ENCODE measurements at places on chromosomes 4 and X.

DNA sequence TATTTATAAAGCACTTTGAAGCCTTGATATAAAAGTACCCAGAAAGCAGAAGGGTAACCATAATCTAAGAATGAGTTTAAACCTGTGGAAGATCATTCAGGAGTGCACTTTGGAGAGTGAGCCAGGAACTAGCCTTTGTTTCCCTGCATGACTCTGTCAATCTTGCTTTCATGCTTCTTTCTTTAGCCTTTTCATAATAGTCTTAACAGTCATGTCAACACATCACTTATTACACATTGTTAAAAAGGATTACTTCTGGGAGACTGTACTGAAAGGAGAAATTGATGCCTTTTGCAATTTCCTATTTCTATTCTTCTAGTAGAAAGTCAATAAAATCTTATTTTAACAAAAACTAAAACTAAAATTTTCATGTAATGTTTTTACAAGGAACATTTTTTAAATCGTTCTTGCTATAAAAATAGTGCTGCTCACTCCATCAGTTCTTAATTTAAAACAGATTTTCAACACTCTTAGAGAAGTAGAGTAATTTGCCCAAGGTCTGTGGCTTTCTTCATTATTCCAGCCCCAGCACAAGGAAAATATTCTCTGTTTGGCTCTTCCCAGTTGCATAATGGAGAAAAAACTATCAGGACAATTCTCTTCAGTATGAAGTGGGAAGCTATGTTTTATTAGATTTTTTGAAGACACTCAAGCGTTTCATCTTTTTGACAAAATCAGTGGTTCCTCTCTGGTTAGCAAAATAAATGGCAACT is 35.4 kb upstream of the SPP1 start:
- DNase-seq = no peak

- no peak for DNase-seq
These were observed 23.8 kb downstream of the RNF175 start for GRCh38 chr4:153735906-153736461.

DNA sequence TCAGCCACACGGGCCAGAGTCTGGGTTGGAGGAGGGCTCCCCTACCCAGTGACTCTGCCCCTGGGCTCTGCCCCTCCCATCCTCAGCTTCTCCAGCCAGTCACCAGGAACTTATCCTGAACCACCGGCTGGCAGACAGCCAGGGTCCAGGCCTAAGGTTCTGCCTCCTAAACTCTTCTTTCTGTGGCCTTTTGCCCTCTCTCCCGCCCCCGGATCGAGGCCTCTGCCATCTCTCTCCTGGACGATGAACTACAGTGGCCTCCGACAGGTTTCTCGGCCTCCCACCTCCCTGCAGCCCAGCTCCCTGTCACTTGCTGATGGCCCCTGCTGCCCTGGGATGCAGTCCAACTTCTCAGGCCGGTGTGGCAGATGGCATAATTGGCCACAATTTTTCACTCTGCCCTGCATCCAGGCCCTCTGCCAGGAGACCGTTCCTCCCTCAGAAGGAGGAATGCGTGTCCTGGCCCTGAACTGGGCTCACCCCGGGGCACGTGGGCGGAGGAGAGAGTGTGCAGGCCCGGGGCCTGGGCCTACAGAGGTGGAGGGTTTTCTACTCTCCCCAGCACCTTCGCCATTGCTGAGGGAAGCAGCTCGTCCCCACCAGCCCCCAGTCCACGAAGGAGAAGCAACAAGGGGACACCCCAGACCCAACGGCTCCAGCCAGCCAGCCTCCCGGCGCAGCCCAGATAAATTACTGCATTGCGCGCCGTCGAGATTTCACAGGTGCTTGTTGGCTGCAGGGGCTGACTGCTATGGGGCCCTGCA is 81.9 kb upstream of the LRPAP1 start:
- DNase-seq = no peak

- DNase-seq = no peak
These were observed 103.4 kb downstream of the CEP44 start for GRCh38 chr4:174387143-174387542.

GRCh38 chr4:44522761-44523445 is 74.3 kb upstream of the KCTD8 start:
- no peak for DNase-seq

DNA sequence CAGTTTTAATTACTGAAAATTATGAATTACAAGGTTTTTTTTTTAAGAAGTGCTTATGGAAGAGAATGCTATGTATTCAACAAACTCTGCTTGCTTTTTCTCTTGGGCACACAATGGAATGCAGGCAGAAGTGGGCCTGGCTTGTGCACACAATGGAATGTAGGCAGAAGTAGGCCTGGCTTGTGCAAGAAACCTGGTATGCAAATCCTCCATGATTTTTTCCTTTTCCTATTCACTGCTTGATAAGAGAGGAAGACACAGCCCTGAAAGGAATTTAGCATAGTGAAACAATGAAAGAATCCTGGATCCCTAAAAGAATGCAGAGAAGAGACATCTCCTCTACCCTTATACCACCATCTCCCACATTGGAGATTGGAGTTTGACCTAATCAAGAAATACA is 138.4 kb downstream of the COL25A1 start:
- DNase-seq = no peak

DNA sequence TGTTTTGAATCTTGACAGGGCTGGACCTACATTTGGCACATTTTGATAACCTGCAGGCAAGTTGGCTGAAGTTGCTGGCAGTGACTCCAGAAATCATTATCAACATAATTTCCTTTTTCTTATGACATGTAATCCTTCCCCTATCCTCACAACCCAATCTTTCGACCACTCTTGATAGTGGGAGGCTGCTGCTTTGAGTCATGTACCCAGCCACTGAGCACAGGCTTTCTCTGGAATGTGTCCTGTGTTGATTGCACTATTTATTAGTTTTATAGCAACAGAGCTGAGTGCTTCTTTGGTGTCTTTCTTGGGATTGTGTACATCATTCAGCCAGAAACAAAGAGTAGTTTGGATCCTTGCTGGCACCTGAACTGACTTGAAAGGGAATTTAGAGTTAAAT is 183.1 kb upstream of the LEF1 start:
- no peak for DNase-seq

GRCh38 chr4:100962698-100963097 is 384.6 kb downstream of the PPP3CA start:
- DNase-seq = no peak

DNA sequence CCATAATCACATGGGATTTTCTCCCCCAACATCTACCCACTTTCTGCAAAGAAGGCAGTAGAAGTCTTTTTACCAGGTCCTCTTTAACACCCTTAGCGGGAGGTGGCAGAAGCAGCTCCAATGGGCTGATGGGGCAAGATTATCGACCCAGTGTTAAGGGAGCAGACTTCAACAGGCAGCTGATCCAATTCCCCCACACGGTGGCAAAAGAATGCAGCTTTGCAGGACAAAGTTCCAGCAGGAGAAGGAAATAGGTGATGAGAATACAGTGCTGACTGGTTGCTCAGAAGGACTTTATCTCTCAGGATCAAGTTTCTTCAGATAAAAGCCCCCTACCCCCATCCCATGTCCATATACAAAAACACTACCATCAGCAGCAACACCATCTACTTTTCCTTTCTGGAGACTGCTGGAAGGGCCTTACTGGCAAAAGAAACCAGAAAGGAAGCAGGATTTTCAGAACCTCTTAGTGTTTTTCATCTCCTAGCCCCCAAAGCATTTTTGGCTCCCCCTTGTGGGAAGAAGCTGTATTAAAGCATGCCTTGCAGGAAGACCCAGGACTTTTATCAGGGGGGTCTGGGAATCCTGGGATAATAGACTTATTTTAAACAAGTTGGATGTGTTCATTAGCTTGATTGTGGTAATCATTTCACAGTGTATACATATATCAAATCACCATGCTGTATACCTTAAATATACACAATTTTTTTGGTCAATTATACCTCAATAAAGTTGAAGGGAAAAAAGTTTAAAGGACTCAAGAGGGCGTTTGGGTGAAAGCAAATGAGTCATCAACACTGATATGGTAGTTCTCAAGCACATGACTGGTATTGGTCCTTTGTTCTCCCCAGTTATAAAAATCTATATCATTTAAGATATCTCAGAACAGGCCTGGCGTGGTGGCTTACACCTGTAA is 146.4 kb downstream of the GPC3 start:
- DNase-seq = peak; percentile 68

- DNase-seq = no peak
These were observed 29.6 kb downstream of the REST start for GRCh38 chr4:56937262-56937661.

- DNase-seq = no peak
These were observed 51.4 kb downstream of the FHL1 start for GRCh38 chrX:136198678-136199243.

GRCh38 chrX:9578083-9578779 is 113.4 kb downstream of the TBL1X start:
- no peak for DNase-seq

DNA sequence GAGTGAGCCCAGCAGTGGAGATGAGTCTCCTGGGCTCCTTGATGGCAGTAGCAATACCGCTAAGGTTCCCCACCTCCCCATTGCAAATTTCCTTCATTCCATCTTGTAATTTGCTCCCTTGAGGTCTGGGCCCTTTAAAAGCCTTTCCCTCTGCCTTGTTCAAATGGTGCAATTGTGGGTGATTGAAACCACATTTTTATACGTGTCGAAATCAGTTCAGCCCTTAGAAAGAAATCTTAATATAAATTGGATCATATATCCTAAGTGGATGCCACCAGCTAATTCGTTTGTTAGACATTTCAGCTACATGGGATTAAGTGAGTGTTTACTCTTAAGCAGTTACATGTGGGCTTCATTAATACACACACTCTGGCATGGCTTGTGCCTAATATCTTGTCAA is 68.6 kb downstream of the NHS start:
- DNase-seq = no peak

GRCh38 chr4:53532521-53532920 is 58.8 kb downstream of the LNX1 start:
- DNase-seq = no peak

- DNase-seq = peak; percentile 51
These were observed 33.6 kb downstream of the CLCN4 start for GRCh38 chrX:10190367-10190766.

DNA sequence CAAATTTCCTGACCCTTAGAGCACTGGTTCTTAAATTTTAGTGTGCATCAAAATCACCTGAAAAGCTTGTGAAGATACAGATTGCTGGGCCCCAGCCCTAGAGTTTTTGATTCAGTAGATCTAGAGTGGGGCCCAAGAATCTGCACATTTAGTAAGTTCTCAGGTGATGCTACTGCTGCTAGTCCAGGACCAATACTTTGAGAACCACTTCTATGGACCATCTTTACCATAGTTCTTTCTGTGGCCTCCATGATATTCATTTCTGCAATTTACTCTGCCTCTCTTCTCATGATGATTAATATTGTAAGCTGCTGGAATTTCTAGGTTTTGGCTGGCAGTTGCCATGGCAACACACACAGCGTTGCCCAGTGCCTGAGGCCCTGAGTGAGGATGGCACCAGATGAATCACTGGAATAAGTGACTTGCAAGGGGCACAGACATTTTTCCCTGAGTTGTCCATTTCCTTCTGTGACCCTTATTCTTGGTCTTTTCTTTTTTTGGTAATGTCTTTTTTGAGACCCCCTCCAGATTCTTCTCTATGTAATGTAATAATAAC is 83.6 kb downstream of the PPP1R2C start:
- DNase-seq = no peak

- DNase-seq = no peak
These were observed 73.3 kb upstream of the NALF2 start for GRCh38 chrX:69430785-69431184.

DNA sequence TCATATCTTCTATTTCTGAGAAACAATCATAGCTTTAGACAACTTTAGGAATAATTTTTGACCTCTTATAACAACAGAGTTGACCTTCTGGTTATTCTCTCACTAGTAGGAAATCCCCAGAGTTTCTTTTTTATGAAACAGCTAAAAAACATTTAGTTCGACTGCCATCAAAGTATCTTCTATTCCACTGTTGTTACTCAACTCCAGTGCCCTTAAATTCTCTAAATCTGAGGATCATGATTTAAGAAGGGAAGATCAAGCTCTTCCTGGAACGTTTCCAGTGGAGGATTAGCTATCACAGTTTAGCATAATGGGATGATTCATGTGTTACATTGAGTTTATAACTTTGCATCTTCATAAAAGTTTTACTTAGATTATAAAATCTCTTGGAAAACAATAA is 134.9 kb upstream of the VEGFC start:
- no peak for DNase-seq

DNA sequence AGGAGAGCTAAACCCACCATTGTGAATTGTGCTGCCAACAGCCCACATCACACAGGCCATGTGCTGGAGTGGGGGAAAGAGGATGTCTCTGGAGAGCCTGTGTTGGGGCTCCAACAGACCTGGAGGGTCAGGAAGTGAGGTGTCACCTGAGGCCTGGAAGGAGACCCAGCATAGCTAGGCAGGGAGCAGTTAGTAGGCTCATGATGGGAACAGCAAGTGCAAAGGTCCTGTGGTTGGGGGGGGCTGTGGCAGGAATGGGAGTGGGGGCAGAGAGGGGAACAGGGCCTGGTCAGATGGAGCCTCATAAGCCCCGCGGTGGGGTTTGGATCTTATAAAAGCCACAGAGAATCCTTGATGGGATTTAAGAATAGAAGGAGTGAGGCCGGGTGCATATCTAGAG is 35.9 kb upstream of the GPR78 start:
- DNase-seq = no peak

GRCh38 chrX:149036086-149036485 is 469.0 kb downstream of the IDS start:
- no peak for DNase-seq

DNA sequence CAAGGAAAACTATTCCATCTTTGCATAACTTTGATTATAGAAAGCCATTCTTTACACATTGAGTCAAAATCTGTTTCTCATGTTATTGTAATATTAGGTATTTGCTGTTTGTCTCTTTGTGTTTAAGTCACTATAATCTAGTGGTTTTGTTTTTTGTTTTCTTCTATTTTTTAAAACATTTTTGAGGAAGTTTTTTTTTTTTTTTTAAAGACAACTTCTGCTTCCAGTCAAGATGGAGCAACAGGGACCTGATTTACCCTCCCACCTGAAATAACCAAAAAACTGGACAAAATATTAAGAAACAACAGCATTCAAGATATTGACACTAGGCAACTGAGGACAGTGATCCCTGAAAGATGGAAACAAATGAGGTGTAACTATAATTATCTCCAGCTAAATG is 18.4 kb upstream of the NSUN7 start:
- DNase-seq = no peak

- no peak for DNase-seq
These were observed 155.5 kb downstream of the PDGFRA start for GRCh38 chr4:54384563-54384962.

DNA sequence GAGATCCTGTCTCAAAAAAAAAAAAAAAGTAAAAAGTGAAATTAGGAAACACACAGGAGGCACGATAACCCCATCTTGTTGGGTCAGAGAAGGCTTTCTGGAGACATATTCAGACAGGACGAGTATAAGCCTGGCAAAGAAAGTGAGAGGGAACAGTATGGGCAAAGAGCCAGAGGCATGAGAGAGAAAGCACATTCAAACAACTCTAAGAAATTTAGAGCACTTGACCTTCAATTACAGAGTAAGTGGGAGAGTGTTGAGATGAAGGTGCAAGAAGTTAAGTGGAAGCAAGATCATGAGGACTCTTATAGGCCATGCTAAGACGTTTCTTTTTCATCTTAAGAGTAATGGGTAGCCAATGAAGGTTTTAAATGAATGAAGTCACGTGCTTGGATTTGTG is 70.4 kb downstream of the ELOVL6 start:
- DNase-seq = no peak
